Peyer's patch (tissue), 4 donors: ENCODE measurements at places on chromosomes 1 and 21.

GRCh38 chr1:56457756-56458375, 121.5 kb downstream of the PLPP3 start:
- DNase-seq: no peak

GRCh38 chr1:21843996-21844395, 31.9 kb downstream of the LDLRAD2 start:
- DNase-seq: no peak

- peak; percentile 44 for DNase-seq
Measured at GRCh38 chr1:24503059-24503751, 569 bp downstream of the RCAN3 start.

DNA sequence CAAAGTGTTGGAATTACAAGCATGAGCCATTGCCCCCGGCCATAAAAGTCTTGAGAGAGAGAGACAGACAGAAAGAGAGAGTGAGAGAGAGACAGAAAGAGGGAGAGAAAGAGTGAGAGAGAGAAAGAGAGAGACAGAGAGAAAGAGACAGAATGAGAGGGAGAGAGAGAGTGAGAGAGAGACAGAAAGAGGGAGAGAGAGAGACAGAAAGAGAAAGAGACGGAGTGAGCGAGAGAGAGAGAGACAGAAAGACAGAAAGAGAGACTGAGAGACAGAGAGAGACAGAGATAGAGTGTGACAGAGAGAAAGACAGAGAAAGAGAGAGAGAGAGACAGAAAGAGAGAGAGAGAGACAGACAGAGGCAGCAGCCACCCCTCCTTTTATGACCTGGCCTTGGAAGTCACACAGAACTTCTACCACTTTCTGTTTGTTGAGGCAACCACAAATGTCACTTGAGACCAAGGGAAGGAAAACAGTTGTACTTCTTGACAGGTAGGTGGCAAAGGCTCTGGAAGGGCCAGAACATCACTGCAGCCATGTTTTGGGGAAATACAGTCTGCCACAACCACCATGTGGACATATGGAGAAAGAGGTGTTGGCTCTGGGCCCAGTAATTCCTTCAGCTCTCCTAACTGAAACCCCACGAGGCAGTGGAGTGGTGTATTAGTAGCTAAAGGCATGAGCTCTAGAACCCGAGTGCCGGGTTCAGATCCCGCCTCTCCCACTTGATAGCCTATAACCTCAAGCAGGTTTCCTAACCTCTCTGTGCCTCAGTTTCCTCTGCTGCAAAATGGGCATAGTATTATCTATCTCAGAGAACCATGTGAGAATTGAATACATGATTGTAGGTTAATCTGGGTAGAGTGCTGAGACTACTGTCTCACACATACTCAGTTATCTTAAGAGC, 50.6 kb downstream of the TNFRSF8 start:
- no peak for DNase-seq

DNA sequence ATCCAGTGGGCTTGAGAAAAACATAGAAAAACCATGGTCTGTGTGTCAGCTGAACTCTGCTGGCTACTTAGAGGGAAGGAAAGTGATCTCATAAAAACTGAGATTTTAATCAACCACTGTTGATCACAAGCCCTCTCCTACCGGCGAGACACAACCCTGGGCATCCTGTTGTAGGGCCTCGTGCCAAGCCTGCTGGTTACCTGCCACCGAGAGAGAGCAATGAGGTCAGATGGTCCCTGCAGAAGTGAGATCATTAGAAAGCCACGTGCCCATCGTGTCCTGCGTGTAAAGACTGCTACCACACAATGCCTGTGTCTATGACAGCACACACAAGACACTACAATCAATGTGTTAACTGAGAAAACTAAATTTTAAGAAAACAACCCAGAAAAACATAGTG, 41.7 kb upstream of the GPR153 start:
- DNase-seq: no peak

DNA sequence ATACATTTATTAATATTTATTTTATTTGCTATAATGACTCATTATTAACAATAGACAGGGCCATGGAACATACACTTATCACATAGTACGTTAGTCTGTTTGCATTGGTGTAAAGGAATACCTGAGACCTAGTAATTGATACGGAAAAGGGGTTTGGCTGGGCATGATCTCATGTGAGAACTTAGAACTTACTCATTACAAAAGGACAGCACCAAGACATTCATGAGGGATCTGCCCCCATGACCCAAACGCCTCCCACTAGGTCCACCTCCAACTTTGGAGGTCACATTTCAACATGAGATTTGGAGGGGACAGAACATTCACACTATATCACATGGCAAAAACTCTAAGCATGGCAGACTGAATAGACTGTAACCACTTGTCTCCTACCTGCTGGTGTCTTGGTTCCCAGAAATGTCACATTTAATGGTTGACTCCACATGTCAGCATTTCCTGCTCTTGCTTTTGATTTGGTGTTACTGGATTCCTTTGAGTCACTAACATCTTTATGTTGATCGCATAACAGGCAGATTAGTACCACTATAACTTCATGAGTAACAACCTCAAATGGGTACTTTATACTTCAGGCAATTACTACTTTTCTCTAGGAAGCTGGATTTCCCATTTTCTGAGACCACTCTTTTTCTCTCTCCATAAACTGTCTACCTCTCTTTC, 3.5 kb upstream of the C1orf116 start:
- DNase-seq: no peak

- DNase-seq: no peak
Measured at GRCh38 chr1:169027607-169028320, 78.7 kb upstream of the ATP1B1 start.
